ENCODE measurements at places on chromosomes 3 and 15. TPM values are rescaled to one million over a fixed set of nuclear protein-coding genes. Genes with fewer than 3 reads are reported as not detected.

PAK6 gene
- total RNA-seq = 14.1 TPM

GOLGA8S gene
- total RNA-seq = 0.04 TPM

TNFAIP8L3 gene
- total RNA-seq = 0.18 TPM

SLC51A gene
- not detected for total RNA-seq

LIPC gene
- total RNA-seq = not detected

TERB2 gene
- not detected for total RNA-seq

VIPR1 gene
- total RNA-seq = 3.2 TPM

ABHD17C gene
- total RNA-seq = 24.8 TPM

PGBD4 gene
- total RNA-seq = 0.88 TPM

SLC41A3 gene
- 29.4 TPM for total RNA-seq

PLSCR5 gene
- not detected for total RNA-seq

GOLGA6L7 gene
- total RNA-seq = not detected

FBXO40 gene
- not detected for total RNA-seq

TGM4 gene
- total RNA-seq = 1.3 TPM

OCA2 gene
- total RNA-seq = 0.04 TPM

ALDH1A3 gene
- 134 TPM for total RNA-seq

ITGA11 gene
- total RNA-seq = not detected

GHRL gene
- total RNA-seq = not detected

SERPINI2 gene
- not detected for total RNA-seq

ARHGAP31 gene
- 6.9 TPM for total RNA-seq

CAMKV gene
- not detected for total RNA-seq

ZNF385D gene
- total RNA-seq = 1.7 TPM

Data from foreskin keratinocyte (primary cell).